ENCODE measurements at places on chromosomes 12 and 14.

GRCh38 chr14:37122919-37123639 lies 49.3 kb downstream of the SLC25A21 start:
- no peak for DNase-seq

- DNase-seq: no peak
Observed at GRCh38 chr12:3540387-3540990, 49.5 kb downstream of the PRMT8 start.

DNA sequence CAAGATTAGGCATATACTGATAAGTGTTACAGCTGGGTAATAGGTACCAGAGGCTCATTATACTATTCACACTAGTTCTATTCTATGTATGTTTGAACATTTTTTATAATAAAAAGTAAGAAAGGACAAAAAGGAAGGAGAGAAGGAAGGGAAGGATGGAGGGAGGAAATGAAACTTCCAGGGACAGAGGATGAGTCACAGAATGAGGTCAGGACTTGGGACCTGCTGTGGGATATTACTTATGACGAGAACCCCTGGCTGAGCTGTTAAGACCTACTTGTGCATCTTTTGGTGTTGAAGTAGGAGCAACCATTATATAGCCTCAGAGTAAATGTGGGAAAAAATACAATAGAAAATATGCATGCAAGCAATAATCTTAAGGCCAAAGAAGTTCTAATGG lies 16.7 kb upstream of the TMEM260 start:
- no peak for DNase-seq

DNA sequence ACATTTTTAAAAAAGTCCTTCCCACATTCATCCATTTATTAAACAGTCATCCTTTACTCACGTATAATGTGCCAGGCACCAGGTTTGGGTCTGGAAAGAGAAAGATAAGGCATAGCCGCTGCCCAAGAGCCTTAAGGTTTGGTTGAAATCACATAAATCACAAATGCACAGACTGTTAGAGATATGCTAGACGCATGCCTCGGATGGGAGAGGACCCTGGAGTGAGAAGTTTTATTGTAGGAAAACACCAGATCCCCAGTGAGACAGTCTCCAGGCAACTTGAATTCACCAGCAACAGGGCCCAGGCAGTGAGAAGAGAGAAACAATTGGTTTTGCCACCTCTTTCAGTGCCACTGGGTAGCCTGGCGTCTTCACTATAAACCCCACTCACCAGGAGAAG lies 305.9 kb upstream of the AMIGO2 start:
- no peak for DNase-seq

- no peak for DNase-seq
Observed at GRCh38 chr12:113151655-113152054, 2.1 kb downstream of the CFAP73 start.

DNA sequence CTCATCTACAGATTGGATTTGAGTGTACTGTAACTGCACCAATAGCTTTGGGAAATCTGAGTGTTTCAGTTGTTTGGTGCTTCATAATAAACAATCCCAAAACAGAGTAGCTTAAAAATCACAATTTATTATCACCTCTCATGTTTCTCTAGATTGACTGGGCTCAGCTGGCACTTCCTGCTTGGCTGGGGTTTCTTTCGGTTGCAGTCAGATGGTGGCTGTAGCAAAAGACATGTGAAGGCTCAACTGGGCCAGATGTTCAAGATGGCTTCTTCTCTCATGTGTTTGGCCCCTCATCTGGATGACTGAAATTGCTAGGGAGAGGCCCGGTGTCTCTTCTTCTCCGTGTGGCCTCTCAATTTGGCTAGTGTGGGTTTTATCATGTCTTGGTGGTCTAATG lies 12.1 kb upstream of the BMP4 start:
- DNase-seq: no peak

DNA sequence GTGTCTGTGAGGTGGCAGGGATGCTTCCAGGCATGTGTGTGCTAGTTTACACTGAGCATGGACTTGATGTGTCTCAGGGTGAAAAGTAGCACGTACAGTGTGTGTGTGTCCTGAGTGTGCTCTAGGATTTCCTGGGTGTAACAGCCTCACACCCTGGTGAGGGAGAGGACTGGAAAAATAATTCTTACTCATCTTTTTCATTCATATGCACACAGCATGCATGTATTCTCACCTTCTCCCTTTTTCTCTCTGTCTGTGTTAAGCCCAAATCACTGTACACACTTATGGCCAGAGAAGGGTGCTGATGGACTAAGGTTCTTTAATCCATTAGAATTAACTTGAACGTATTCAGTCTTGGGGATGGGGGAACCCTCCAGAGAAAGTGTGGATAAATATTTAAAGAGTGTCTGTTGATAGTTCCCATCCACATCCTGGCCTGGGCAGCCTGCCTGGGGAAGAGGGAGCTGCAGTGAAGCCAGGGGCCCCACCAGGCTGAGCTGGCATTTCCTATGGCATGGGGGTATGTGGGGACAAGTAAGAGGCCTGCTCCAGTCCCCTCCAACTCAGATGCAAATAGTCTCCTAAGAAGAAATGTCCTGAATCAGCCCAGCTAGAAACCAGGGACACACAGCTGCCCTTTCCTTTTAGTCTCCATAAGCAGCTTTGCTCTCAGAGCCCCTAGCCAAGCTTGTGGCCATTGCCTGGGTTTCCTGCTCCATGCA lies 1.1 kb upstream of the HOXC8 start:
- DNase-seq: no peak

DNA sequence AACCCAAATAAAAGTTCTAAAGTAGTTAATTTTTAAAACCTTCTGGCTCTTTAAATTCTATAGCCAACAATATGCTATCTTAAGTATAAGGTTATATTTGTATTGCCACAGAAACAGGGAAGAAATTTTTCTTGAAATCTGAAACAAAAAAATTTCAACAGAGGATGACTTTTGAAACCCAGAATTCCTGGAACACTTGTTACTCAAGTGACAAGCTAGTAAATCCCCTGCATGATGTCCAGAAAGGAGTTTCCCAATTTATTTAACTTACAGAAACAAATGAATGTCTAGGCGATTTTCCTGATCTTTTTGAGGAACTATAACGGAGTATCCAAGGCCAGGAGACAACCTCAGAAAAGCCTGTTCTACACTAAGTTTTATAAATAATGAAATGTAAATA lies 69.6 kb downstream of the SLC41A2 start:
- DNase-seq: no peak

DNA sequence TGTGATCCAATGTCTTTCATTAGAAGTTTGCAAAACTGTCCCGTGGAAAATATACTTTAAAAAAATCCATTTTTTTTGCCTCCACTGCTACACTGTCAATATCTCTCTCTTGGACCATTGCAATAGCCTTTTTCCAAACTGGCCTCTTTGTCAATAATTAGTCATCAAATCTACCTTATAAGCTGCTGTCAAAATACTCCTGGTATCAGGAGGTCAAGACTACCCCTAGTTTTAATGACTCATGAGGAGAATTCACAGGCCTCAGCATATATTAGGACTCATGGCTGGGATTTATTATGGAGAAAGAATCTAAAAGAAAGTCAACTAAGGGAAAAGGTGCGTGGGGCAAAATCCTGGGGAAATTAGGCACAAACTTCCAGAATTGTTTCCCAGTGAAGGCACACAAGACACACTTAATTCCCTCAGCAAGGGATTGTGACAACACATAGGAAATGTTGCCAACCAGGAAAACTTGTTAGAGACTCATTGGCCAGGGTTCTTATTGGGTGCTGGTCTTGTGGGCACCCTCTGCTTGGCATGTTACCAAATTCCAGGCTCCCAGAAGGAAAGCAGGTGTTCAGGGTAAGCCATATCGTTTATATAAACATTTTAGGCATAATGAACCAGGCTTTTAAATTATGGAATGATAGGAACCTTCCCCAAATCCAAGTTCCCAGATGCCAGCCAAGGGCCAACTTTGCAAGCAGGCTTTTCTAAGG lies 56.1 kb downstream of the TMEM117 start:
- no peak for DNase-seq

DNA sequence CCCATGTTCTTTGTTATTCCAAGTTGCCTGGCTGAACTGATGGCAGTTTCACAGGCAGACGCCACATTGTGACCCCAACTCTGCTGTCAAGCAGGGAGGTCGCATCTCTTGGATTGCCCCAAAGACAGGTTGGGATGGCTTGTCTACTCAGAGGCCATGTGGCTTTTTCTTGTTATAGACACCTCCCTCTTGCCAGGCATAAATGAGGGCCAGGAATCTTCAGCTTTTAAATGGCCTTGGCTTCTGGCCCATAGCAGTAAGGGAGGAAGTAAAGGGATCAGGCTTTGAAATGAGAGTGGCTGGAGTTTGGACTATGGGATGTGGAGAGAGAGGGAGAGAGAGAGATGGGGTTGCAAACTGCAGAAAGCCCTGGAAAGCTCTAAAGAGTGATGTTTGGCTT lies 215.0 kb downstream of the TBX5 start:
- no peak for DNase-seq

GRCh38 chr14:88598097-88598675 lies 35.3 kb downstream of the ZC3H14 start:
- DNase-seq: no peak

DNA sequence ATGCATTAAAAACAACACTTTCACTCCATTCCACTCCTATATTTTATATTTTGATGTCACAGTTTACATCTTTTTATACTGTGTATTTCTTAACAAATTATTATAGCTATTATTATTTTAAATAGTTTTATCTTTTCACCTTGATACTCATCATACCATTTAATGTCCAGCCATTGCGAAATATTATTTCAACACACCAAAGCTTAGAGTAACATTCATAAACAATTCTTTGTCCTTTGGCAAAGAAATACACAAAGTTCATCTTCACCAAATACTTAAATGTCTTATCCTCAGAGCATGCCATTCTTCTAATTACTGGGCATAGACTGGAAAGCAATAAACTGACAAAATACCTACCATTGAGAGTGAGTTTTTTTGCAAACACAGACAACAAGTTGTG lies 1963.4 kb upstream of the FLRT2 start:
- DNase-seq: no peak

- DNase-seq: no peak
Observed at GRCh38 chr14:100072783-100073346, 7.6 kb downstream of the EVL start.

DNA sequence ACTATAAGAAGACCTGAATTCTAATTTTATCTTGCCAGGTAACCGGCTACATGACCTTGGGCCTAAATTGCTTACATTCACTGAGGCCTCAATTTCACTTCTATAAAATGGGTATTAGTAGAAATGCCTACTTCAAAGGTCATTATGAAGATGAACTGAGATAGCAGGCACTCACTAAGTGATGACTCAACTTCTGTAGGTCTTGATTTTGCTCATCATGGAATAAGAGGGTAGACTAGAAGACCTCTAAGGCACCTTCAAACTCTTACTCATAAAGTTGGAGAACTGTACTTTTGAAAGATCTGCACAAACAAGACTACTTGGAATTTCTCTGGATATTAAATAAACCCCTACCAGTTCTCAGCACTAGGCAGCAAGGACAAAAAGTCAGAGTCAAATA lies 39.3 kb upstream of the FRMD6 start:
- DNase-seq: no peak

DNA sequence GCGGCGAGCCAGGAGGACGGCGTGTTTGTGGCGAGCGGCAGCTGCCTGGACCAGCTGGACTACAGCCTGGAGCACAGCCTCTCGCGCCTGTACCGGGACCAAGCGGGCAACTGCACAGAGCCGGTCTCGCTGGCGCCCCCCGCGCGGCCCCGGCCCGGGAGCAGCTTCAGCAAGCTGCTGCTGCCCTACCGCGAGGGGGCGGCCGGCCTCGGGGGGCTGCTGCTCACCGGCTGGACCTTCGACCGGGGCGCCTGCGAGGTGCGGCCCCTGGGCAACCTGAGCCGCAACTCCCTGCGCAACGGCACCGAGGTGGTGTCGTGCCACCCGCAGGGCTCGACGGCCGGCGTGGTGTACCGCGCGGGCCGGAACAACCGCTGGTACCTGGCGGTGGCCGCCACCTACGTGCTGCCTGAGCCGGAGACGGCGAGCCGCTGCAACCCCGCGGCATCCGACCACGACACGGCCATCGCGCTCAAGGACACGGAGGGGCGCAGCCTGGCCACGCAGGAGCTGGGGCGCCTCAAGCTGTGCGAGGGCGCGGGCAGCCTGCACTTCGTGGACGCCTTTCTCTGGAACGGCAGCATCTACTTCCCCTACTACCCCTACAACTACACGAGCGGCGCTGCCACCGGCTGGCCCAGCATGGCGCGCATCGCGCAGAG lies 873 bp downstream of the PLXNC1 start:
- no peak for DNase-seq

DNA sequence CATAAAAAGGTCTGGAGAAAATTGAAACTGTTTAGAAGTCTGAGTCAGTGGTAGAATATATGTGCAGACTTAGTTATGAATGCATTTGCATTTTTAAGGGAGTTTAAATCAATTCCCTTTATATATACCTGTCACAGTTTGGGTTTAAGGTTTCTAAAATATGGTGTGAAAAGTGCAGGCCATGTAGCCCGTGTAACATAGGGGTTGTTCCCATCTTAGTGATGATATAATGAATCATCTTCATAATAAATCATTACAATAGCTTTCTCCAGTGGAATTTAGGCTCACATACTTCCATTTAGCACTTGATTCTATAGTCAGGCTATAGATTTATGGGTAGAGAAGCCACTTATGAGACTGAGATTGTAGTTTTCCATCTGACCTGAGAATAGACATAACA lies 1162.4 kb downstream of the SLC16A7 start:
- DNase-seq: no peak

DNA sequence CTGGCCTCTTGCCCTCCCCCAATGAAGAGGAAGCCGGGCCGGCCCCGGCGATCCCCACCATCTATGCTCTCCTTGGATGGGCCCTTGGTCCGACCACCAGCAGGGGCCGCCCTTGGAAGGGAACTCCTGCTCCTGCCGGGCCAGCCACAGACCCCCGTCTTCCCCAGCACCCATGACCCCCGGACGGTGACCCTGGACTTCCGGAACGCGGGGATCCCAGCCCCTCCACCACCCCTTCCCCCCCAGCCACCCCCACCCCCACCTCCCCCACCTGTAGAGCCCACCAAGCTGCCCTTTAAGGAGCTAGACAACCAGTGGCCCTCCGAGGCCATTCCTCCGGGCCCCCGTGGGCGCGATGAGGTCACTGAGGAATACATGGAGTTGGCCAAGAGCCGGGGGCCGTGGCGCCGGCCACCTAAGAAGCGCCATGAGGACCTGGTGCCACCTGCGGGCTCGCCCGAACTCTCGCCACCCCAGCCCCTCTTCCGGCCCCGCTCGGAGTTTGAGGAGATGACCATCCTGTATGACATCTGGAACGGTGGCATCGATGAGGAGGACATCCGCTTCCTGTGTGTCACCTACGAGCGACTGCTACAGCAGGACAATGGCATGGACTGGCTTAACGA lies 19.4 kb downstream of the SETD1B start:
- no peak for DNase-seq

Measured in smooth muscle cell of the brain vasculature (primary cell).